ENCODE measurements at places on chromosomes 13 and 19. TPM values are rescaled to one million over a fixed set of nuclear protein-coding genes. Genes with fewer than 3 reads are reported as not detected.

Gene CYP4F3
- not detected for total RNA-seq

Gene LIN7B
- total RNA-seq = 13.9 TPM

Gene SPPL2B
- total RNA-seq = 67.0 TPM

Gene CPB2
- total RNA-seq = not detected

Gene MTUS2
- 1.2 TPM for total RNA-seq

DNA sequence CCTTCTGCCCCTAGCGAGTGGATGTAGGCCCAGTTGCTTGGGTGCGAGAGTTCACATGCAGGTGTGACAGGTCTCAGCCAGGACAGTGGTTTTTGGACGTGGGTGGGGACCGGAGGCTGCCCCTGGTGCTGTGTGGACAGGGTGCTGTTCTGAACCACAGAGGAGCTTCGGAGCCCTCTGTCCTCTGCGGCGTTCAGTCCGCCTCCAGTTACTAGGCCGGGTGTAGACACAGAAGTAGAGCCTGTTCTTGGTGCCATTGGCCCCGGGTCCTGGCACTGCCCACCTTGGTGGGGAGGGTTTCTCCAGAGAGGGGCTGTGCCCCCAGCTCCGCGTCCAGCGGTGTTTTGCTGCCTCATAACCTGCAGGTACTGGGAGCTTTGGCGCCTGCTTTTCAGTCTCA lies 52.4 kb downstream of the MCF2L start:
- H3K4me1 ChIP-seq = peaks cover 12% of the 10 kb centered on the region
- H3K27me3 ChIP-seq = peaks cover 25% of the 10 kb centered on the region
- peaks cover 3% of the 10 kb centered on the region for H3K36me3 ChIP-seq
- DNase-seq = no peak
- H3K4me3 ChIP-seq = no peak overlapping the region

DNA sequence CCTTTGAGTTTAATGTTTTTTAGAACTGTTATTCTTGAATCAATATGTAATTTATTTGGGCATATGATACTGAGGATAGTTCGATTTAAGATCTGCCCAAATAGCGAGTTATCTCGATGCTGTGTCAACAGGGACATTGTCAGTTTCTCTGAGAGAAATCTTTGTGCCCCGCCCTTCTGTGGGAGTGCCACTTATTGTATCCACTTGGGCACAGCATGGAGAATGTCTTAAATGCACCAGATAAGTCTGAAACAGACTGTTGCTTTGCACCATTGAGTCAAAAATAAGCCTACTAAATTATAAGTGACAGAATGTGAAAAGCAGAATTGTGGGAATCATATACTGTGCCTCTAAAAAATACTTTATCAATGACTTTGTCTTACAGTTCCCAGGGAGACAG lies 45.6 kb downstream of the RNASEH2B start:
- DNase-seq = no peak
- no peaks in the 10 kb centered on the region for H3K27me3 ChIP-seq
- H3K4me3 ChIP-seq = no peak overlapping the region
- H3K36me3 ChIP-seq = peaks cover 1% of the 10 kb centered on the region
- H3K27ac ChIP-seq = no peak overlapping the region
- H3K4me1 ChIP-seq = no peaks in the 10 kb centered on the region

GRCh38 chr13:26677156-26677555 lies 83.4 kb downstream of the GPR12 start:
- H3K27me3 ChIP-seq = no peaks in the 10 kb centered on the region
- H3K4me1 ChIP-seq = peaks cover 36% of the 10 kb centered on the region
- H3K36me3 ChIP-seq = peaks cover 7% of the 10 kb centered on the region

- no peak for DNase-seq
- H3K36me3 ChIP-seq = no peaks in the 10 kb centered on the region
- H3K27me3 ChIP-seq = peaks cover 27% of the 10 kb centered on the region
These were observed 28.7 kb upstream of the KCTD15 start for GRCh38 chr19:33767898-33768413.

DNA sequence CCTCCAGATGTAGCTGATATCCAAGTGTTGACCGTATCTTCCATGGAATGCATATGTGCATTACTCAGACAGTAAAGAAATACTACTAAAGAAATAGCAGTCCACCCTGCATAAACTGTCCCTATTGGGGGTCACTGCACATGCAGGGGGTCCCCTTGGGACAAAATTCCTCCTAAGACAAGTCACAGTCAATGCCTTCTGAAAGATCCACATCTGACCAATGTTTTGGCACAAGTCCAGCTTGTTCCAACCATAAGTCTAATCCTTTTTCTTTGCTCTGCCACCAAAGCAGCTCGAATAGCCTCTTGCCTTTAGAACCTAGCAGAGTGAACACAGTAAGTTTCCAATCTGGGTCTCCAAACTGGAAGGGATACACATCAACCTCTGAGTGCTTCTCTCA lies 87.9 kb downstream of the DIAPH3 start:
- no peaks in the 10 kb centered on the region for H3K27me3 ChIP-seq
- no peak overlapping the region for H3K27ac ChIP-seq

DNA sequence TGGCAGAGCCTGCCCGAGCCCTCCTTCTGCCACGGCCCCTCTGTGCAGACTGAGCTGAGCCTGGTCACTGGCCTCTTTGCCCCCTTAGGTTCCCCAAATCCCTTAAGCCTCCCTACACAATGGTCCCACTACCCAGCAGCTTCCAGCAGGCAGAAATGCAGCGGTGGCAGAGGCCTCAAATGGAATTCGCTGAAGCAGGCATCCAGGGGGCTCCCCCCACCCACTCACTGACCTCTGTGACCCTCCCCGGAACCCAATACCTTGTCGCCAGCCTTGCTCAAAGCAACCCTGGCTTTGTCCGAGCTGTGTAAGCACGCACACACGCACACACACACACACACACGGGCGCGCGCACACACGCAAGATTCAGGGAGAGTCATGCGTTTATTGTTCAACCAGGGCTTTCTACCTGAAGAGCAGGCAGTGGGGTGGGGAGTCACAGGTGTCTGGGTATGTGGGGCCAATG lies at the start of gene LIM2:
LIM2 (minus strand) TSS at position 51 of the 466 bp plus-strand sequence. CDS start 531 bp downstream, outside the sequence.
- no peaks in the 10 kb centered on the region for H3K27me3 ChIP-seq
- H3K36me3 ChIP-seq = no peaks in the 10 kb centered on the region
- H3K27ac ChIP-seq = no peak within 1 kb of the TSS
- no peak for DNase-seq
- no peak within 1 kb of the TSS for H3K4me3 ChIP-seq

- H3K27ac ChIP-seq = peak overlapping the region; percentile 45
- H3K4me3 ChIP-seq = peak overlapping the region; percentile 20
- H3K27me3 ChIP-seq = no peaks in the 10 kb centered on the region
- no peaks in the 10 kb centered on the region for H3K36me3 ChIP-seq
These were observed 345.3 kb downstream of the ENOX1 start for GRCh38 chr13:43441464-43441863.
